ENCODE measurements at places on chromosomes 16 and 17. TPM values are rescaled to one million over a fixed set of nuclear protein-coding genes. Genes with fewer than 3 reads are reported as not detected.

- no peak overlapping the region for H3K27ac ChIP-seq
- no peak overlapping the region for H3K4me3 ChIP-seq
- peaks cover 1% of the 10 kb centered on the region for H3K27me3 ChIP-seq
- H3K36me3 ChIP-seq, result no peaks in the 10 kb centered on the region
- no peak for DNase-seq
Observed at GRCh38 chr17:9195961-9196670, 174.8 kb downstream of the NTN1 start.

DNA sequence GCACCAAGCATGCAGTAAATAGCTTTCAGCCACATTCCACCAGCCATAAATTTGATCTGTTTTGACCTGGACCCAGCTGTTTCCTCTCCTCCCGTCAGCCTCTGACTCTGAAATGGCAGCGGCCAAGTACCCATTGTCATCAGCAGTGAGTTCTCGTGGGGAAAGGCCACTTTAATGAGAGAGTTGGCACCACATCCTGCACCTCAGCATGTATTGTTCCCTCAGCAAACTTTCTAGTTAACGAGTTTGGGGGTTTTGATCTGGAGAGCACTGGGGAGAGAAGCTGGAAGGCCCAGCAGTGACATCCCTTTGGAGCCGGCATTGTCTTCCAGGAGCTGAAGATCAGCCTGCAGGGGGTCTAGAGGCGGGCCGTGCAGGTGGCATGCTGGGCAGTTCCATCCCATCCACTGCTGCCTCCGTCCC is 84.9 kb downstream of the RPA1 start:
- no peak overlapping the region for H3K27ac ChIP-seq
- H3K36me3 ChIP-seq, result no peaks in the 10 kb centered on the region
- no peak for DNase-seq
- peaks cover 24% of the 10 kb centered on the region for H3K27me3 ChIP-seq

VWA3A gene
- 0.11 TPM for total RNA-seq

TTYH2 gene
- total RNA-seq, result 19.6 TPM

NUBP1 gene
- 33.9 TPM for total RNA-seq

DNA sequence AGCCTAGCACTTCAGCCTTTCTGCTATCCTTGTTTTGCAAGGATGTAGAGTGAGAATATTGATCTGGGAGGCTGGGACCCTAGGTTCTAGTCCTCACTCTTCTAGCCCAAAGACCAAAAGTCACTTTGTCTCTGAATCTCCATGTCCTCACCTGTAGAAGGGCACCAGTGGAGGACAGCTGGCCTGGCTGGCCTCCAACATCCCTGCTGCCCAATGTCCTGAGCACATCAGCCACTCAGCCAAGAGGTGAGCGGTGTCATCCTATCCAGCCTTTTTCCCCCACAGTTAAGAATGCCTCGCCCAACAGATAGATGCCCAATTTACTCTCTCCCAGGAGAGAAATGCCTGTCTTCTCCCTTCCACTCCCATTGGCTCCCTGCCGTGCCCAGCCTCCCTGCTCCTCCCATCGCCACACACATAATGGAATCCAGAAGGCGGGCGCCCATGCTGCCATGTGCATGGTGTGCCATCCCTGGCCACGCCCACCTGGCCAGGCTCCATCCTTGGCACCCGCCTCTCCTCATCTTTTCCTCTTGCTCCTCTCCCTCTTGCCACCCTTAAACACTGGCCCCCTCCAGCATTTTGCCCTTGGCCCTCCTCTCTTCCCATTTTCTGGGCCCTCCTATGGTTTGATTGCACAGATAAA is 157.3 kb upstream of the SDK2 start:
- H3K36me3 ChIP-seq, result no peaks in the 10 kb centered on the region
- no peak overlapping the region for H3K27ac ChIP-seq
- no peak overlapping the region for H3K4me3 ChIP-seq
- DNase-seq, result no peak
- no peaks in the 10 kb centered on the region for H3K4me1 ChIP-seq

SLC25A11 gene
- total RNA-seq, result 91.4 TPM

MT1A gene
- 7.6 TPM for total RNA-seq

DNA sequence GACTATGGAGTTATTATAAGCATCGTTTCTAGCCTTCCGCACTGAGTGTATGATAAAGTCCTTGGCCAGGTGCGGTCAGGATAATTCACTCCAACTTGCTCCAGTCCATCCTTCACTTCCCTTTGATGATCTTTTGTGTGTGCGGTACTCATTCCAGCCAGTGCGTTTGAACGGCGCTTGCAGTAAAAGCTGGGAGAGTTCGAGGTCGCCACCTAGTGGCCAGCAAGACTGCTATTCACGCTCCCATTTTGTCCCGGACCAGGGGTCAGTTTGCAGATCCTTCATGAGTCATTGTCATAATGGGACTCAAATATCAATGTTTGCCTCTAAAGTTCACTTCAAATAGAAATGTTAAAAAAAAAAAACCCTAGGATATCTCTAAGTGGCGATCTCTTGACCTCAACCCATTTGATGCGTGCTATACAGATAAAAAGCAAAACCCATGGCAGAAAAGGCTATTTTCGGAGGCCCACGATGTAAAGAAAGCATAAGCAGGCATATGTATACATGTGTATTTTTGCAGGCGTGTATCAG is 417.1 kb downstream of the TMEM114 start:
- H3K36me3 ChIP-seq, result no peaks in the 10 kb centered on the region
- no peak overlapping the region for H3K27ac ChIP-seq
- no peaks in the 10 kb centered on the region for H3K27me3 ChIP-seq

DNA sequence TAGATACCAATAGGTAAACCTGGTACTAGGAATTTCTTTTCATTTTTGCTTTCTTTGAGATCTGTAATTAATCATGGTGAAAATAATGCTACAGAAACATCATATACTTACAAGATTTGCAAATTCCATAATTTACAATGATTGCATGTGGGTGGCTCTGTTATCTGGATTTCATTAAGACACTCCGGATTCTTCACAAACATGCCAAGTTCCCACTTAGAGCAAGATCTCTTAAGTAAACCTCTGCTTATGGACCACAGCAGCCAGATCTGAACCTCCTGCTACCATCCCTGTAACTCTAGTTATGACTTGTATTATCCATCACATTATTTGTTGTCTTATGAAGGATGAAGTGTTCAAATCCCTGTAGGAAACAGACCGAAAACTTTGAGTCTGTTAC is 424.7 kb downstream of the CDH13 start:
- no peak for DNase-seq
- no peaks in the 10 kb centered on the region for H3K27me3 ChIP-seq
- H3K27ac ChIP-seq, result no peak overlapping the region

TERB1 gene
- total RNA-seq, result 0.34 TPM
